H1 (cell line): ENCODE measurements at places on chromosomes 4 and X.

DNA sequence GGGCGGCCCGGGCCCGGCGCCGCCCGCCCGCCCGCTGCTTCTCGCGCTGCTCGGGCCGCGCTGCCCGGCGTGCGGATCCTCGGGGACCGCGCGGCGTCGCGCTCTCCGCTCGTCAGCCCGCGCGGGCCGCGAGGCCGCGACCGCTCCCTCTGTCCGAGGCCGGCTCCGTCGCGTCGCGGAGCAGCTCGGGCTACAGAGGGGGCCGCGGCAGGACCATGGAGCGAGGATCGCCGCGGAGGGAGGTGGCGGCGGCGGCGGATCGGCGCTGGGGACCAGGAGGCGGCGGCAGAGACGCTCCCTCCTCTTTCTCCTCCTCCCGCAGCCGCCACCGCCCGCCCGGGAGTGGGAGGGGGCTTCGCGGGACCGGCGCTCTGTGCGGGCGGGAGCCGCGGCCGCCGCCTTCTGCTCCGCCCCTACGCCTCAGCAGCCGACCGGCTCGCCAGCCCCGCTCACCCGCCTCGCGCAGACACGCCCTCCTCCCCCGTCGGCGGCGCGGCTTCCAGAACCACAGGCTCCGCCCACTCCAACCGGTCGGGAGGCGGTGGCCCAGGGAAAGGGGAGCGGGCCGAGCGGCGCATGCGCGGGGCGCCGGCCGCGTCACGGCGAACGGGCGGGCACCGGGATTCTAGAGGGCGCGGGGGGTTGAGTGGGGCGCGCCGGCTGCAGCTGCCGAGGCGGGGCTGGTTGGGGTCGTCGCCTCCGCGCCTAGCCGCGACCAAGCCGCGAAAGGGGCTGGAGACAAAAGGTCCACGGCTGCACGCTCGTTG lies at the start of gene CASK:
Gene CASK (minus strand): TSS at position 344 of the 767 bp plus-strand sequence. CDS start 566 bp downstream, outside the sequence.
- peak; percentile 66 for DNase-seq

DNA sequence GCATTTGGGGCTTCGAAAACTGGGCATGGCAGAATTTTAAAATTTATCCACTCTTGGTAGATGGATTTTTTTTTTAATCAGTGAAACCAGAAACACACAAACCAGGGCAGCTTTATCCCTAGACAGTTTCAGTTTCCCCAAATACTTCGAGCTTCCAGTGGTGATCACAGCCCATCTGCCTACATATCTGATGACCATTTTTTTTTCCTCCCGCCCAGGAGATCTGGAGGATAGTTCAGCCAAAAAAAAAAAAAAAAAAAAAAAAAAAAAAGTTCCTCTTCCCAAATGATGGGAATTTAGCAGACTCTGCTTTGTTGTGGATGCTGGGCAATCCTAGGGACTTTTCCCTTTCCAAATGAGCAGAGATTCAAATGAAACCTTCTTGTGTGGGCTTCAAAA lies 1.0 kb upstream of the TBC1D9 start:
- DNase-seq, result no peak

DNA sequence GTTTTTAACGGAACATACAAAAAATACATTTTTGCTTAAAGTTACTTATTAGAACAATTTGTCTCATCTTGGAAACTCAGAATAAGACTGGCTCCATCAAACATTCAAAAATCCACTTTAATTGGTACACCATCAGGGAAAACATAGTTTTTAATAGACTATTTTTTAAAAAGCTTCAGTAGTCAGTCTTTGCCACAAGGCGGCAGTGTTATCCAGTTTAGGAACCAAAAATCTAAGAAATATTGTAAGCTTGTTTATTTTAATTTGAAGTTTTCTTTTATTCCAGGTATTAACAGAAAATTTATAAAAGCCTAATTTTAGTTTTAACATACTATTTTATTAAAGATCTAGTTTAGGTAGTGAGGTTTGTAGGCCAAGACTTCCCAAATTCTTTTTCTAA lies 107.7 kb downstream of the APOOL start:
- DNase-seq, result no peak

DNA sequence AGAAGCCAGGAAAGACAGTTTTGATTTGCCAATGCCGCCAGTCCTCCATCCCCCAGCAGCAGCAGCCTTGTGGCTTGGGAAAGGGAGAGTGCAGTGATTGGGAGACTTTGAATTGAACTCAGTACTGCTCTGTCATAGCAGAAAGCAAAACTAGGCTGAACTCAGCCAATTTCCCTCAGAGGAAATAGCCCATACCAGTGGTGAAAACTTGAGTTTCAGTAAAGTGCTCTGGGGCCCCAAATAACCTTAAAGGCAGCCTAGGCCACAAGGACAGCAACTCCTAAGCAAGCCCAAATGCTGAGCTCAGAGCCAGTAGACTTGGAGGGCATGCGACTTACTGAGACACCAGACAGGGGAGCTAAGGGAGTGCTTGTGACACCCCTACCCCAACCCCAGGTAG lies 2.0 kb upstream of the PROM1 start:
- no peak for DNase-seq

- DNase-seq, result no peak
Observed at GRCh38 chr4:82905205-82905604, 4.7 kb downstream of the THAP9 start.
